ENCODE measurements at places on chromosomes 2 and 18.

DNA sequence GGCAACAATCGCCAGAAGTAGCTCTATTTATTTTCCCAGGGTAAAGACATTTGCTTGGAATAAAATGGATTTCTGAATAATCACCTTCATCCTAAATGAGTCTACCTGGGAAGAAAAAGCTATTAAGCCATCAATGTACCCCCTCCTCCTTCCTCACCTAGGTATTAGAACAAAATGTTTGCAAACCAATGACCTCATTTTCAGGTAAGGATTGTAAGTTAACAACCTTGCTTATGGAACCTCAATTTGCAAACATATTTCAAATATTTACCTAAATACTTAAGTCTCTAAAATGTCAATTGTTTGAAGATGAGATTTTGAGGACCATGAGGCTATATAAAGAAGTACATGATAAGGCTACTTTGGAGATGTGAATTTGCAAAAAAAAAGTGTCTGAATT lies 43.9 kb downstream of the CAVIN2 start:
- DNase-seq, result no peak

GRCh38 chr2:229652796-229653195 lies 61.6 kb downstream of the DNER start:
- DNase-seq, result no peak

GRCh38 chr18:50862401-50862800 lies 16.5 kb upstream of the ME2 start:
- no peak for DNase-seq

- DNase-seq, result no peak
Measured at GRCh38 chr2:120620025-120620793, 115.5 kb upstream of the GLI2 start.

GRCh38 chr18:4720518-4720917 lies 265.4 kb upstream of the DLGAP1 start:
- no peak for DNase-seq

- DNase-seq, result no peak
Measured at GRCh38 chr2:30736461-30737325, 70.6 kb downstream of the CAPN13 start.

- no peak for DNase-seq
Measured at GRCh38 chr2:30349691-30350090, 97.4 kb upstream of the LCLAT1 start.

- DNase-seq, result no peak
Measured at GRCh38 chr18:27985832-27986231, 191.1 kb downstream of the CDH2 start.

GRCh38 chr18:9182852-9183399 lies 46.3 kb downstream of the ANKRD12 start:
- no peak for DNase-seq

DNA sequence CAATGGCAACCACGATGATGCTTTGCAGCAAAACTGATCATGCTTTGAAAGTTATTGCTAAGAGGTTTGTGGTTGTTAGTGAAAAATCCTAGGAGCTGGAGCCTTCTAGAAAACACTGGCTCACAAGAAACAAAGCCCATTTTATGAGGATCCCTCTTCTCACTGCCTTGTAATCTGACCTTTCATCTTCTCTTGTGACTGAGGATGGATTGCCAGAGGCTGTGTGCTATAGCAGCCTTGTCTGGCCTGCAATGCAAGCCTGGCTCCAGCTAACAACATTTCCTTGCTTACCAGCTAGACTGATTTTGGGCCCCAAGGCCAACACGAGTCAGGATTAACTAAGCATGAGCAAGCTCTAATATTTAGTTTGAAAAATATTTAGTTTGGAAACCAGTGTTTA lies 13.1 kb downstream of the PIEZO2 start:
- no peak for DNase-seq

DNA sequence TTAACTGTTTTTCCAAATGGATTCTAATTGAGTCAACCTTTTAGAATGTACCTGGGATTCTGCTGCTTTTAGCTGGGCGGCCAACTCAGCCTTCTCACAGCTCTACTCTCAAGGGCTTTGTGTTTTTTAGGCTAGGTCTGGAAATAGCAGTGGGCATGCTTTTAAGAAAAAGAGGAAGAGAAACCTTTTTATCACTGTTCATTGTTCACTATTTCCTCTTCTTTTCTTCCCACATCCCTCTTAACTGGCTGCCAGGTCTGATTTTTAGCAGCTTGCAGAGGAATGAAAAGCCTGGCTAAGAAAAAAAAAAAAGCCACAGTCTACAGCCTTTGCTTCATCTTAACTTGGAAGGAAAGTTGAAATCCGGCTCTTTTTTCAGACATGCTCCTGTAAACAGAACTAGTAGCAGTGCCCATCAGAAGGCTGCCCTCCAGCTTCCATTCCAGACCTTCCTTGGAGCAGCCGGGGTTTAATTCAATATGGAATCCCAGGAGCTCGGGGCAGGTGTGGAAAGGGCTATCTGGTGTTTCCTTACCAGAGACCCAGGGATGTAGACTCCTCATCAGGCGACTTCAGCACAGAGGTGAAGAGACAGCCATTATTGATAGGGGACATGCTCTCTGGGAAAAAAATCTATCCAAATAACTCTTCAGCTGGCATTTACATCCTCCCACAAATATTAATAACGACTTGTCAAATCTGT lies 230.7 kb downstream of the MYO3B start:
- no peak for DNase-seq

GRCh38 chr2:95059656-95060370 lies 34.3 kb downstream of the MAL start:
- DNase-seq, result no peak

DNA sequence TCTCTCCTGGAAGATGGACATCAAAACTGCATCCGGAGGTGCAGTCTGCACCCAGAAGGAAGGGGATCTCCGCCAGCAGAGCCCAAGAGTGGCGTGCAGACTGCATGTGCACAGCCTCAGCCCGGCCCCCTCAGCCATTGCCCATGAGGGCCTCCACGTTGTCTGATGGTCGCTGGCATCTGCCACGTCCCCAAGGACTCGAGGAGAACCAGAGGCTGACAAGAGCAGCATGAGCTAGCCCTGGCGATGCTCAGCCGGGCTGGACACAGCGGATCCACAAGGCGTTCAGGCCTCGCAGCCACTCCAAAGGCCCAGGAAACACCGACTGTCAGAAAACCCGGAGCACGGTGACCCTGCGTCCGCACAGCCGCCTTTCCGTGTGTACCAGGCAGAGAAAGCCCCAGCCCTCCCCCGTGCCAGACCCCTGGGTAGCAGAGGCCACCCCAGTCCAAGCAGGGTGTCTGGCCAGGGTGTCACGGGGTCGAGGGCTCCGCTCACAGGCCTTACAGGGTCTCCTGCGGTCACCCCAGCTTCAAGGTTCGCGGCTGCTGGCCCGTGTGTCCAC lies 48.3 kb downstream of the SLC66A2 start:
- DNase-seq, result no peak

GRCh38 chr18:63887424-63887823 lies at the start of gene SERPINB2:
Gene SERPINB2, plus strand, starts transcription at chr18:63887705. Its CDS starts 3,740 bp downstream, at chr18:63891445.
- no peak for DNase-seq

DNA sequence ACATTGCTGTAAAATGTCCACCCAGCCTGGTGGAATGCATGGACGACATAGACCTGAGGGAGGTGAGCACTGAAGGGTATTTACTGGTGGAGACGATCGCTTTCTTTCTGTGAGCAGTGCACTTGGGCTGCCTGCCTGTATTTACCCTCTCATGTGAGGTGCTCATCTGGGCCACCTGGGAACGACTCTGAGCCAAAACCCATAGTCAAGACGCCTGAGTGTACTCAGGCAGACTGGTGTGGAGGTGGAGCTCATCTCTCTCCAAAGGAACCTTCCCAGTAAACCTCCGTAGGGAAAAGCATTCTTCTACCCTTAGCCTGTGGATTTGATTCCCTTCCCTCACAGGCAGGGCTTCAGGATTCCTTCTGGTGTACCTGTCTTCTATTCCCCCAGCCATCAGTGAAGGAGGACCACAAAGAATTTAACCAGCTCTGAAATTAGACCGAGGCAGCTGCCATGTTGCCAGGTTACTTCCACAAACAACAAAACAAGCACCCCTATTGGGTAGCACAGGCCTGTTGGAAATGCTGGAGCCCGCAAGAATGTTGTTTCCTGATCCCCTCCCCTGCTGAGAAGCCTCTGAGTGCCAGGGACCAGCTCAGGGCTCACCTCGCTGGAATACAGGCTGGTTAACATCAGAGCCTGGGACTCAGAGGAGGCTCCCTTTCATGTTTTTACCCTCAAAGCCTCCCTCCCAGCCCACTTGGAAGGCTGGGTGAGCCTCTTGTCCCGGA lies 47.5 kb upstream of the TXNDC2 start:
- DNase-seq, result no peak

DNA sequence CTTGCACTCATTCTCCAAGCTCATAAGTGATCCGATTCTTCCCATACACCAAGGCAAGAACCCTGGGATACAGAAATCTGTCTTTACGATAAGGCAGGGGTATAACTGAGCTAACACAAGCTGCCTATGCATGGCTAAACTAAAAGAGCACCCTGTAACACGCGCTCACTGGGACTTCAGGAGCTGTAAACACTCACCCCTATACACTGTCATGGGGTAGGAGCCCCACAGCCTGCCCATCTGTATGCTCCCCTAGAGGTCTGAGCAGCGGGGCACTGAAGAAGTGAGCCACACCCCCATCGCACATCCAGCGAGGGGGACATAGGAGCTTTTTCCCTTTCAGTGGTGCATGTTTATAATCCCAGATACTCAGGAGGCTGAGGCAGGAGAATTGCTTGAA lies 46.7 kb downstream of the METTL8 start:
- DNase-seq, result no peak

DNA sequence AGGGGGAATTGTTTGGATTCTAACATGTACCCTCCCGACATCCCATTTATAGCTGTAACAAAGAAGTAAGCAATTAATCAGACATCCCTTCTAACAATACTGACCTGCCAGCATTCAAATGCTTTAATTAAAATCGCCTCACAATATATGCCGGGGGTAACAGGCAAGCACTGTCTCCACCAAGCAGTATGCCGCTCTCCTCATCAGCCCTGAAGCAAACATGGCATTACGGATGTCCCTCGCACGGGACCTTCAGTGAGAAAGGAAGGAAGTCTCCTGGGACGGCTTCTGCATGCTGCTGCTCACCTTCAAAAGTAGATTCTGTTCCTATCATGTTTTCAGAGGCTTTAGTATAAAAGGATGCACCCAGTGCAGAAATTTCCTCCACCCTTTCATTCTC lies 292.7 kb upstream of the POU3F3 start:
- no peak for DNase-seq

- no peak for DNase-seq
Measured at GRCh38 chr2:160353166-160353565, 140.4 kb downstream of the RBMS1 start.

DNA sequence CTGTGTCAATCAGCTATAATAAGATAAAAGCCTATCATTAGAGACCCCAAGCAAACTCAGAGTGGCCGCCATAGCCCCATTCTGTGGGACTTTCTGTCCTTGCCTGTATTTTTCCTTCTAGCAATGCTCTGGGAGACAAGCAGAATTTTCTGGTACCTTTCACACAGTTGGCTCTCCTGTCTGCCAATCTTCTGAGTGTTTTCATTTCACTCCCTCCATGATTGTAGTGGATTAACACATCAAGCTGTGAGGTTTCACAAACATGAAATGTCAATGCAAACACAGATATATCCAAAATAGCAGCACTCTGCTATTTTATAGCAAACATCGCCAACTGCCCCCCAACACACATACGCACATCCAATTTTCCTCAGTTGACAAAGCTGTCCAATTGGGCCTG lies 64.9 kb downstream of the C1D start:
- no peak for DNase-seq

DNA sequence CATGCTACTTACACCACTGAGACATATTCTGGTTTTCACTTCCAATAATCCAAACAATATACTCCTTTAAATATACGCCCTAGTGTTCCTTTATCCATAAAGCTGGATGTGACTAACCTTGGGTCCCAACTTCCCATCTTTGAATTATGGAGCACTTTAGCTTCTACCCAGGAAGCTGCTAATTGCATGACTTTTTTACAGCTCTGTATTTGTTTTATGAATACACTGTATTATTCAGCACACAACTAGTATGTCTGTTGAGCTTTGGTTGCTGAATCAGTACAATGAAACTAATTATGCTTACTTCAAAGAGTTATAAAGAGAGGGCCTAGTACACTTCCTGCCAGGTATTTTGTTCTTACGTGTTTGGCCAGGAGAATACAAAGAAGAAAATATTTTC lies 118.5 kb downstream of the BAZ2B start:
- DNase-seq, result no peak

DNA sequence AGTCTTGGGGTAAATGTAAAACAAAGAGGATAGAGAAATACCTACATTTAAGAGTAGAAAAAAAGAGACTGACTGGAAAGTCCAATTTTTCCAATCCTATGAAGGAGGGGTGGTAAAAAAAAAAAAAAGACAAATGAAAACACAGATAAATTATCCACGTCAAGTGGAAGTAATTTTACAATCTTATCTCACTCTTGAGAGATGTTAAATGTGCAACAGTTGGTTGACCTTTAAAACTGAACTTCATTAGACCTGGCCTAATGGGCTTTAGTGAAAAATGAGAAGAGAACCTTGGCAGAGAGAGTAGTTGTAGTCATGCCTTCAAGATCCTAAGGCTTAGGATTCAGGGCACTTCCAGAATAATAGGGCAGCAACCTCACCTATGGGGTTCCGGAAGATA lies 20.4 kb downstream of the GALNT3 start:
- no peak for DNase-seq

DNA sequence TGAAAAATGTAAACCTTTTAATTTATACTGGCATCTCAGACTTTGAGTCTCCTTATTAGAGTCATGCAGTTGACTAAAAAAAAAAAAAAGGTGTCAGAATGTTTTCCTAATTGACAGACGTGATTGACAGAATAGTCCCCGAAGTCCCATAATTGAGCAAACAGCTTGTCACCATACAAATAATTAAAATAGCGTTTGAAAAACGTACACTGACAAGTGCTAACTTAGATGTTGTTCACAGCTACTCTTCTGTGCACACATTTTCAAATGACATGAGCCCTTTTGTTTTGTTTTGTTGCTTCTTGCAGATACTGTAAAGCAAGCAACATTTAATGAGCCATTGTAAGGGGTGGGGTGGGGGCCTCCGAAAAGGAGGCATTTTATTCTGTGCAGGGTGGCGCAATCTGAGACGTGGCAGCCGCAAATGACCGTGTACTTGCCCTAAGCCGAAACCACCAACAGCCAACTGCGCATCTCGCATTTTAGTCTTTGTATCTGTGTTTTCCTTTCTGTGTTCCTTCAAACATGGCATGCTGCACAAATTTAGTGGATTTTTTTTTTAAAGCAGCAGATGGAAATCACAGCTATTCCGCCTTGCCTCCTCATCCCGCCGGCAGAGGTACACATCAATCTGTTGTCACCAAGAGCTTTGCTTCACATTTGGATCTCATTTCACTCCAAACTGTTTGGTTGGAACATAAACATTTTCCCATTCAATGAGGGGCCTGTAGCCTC lies 52.4 kb downstream of the LPIN1 start:
- no peak for DNase-seq

GRCh38 chr2:52934920-52935640 lies 832.5 kb upstream of the CHAC2 start:
- no peak for DNase-seq

All from activated naive CD4-positive, alpha-beta T cell (primary cell).